ENCODE measurements at places on chromosomes 12 and 14.

- DNase-seq, result no peak
Measured at GRCh38 chr14:94382099-94382715, 6.2 kb downstream of the SERPINA1 start.

GRCh38 chr12:30438601-30439041, 257.0 kb downstream of the IPO8 start:
- DNase-seq, result no peak

GRCh38 chr14:42428996-42429395, 822.3 kb downstream of the LRFN5 start:
- DNase-seq, result no peak

DNA sequence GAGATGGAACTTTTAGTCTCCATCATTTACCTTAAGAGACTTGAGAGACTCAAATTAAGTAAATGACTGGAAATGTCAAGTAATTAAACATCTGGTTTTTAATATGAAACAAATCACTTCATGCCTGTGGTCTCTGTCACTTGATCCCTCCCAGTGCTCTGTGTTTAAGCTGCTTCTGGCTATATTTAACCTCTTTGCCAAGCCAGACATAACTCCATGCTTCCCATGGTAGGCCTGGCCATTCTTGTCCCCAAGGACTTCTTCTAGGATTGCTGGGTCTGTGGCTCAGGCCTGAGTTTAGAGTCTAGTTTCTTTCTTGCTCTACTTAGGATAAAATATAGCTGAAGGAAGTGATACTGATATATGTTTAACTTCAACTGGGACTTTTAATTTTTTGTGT, 1013.6 kb downstream of the FLRT2 start:
- no peak for DNase-seq

DNA sequence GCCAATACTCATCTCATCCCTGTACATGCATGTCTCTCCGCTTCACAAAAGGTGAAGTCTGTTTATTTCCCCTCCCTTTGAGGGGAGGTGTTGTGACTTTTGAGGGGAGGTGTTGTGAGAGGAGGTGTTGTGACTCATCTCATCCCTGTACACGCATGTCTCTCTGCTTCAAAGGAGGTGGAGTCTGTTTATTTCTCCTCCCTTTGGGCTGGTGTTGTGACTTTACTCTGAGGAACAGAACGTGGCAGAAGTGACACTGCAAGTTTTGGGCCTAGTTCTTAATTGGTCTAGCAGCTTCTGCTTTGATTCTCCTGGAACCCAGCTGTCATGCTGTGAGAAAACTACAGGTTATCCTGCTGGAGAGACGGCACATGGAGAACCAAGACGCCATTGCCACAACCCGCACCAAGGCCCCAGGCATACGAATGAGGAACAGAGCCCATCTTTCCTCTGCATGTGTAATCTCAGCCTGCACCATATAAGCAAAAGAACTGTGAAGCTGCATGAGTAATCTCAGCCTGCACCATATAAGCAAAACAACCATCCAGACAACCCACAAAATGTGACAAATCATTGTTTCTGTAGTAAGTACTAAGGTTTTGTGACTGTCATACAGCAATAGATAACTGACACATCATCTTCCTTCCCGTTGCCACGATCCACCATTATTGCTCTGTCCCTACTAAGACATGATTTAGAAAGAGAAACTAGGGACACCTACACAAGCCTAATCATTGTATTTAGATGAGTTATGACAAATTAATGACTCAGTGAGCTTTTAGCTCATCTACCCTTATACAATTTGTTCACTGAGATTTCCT, 30.0 kb downstream of the GALNT4 start:
- no peak for DNase-seq

GRCh38 chr14:58215191-58215914, 15.4 kb downstream of the ACTR10 start:
- DNase-seq, result no peak

DNA sequence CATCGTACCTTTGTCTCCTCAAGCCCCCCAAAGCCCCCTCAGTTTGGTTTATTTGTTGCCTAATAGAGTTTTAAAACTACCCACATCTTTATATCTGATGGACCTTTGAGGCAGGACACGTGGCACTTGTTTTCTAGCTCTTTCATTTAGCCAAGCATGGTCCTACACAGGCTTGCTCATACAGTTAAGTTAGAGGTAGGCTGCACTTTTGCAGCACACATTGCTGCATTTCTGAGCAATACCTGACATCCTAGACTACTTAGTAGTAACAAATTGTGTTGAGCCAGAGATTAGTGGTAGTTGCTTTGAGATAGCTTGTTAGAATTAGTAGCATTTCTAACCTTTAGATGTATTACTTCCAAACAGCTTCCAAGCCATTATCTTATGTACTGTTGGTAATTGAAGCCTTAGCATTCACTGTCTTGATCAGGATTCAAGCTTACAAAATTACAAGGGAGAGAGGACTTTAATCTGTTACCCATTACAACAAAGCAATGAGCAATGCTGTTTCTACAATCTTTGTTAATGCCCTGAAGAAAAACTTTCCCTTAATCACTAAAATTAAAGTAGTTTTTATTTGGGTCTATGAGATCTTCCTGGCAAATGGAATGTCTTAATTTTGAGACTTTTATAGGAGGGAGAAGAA, 96.6 kb downstream of the WNK1 start:
- DNase-seq, result no peak

GRCh38 chr12:115885040-115885690, 392.3 kb downstream of the MED13L start:
- DNase-seq, result no peak

DNA sequence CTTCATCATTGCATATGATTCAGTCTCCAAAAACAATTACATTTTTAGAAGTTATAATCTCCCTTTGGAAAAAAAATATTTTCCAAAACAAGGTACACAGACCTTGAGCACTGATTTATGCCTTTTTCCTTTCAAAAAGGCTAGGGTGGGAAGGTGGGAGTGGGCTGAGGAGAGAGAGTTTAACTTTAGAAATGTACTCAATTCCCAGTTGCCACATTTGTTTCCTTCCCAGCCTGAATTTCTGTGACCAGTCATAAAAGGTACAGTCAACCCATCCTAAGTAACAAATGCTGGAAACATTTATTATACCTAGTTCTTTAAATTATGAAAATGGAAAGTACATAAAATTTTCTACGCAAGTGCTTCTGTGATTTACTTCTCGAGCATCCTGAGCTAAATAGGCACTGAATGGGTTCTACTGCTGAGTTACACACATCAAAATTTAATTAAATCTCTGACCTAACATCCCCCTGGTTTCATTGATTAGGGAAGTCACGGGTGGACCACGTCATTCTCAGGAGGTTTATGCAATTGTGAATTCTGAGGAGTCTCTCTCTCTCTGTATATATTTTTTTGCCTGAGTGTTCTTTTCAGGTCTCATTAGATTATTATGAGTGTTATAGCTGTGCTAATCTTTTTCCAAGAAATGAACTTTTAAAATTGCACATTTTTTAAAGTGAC, 371.8 kb downstream of the BTG1 start:
- DNase-seq, result no peak

DNA sequence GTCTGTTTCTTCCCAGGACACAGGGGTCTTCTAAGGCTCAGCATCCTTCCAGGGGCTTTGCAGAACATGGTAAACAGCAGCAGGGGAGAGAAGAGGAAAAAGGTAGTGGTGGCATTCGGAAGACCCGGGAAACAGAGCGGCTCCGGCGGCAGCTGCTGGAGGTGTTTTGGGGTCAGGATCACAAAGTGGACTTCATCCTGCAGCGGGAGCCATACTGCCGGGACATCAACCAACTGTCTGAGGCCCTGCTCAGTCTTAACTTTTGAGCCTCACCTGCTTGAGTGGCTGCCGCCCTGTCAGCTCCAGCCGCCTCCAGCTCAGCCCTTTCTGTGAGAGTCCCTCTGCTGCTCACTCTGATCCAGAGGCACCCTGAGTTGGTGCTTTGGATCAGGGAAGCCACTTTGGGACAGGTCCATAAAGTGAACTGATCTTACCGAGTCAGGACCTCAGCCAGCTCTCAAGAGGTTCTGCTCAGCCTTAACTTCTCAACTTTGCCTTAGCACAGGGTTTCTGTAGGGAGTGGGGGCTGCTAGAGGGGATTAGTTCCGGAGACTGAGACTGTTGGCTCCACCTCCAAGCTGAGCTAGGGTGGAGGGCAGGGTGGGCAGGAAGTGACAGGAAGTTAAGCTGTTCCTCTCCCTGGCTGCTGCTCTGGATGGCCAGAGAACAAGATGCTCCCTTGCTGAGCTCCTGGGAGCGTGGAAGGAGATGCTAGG, 5.4 kb downstream of the SDR39U1 start:
- DNase-seq, result no peak

GRCh38 chr14:99047441-99048031, 224.5 kb downstream of the BCL11B start:
- no peak for DNase-seq

DNA sequence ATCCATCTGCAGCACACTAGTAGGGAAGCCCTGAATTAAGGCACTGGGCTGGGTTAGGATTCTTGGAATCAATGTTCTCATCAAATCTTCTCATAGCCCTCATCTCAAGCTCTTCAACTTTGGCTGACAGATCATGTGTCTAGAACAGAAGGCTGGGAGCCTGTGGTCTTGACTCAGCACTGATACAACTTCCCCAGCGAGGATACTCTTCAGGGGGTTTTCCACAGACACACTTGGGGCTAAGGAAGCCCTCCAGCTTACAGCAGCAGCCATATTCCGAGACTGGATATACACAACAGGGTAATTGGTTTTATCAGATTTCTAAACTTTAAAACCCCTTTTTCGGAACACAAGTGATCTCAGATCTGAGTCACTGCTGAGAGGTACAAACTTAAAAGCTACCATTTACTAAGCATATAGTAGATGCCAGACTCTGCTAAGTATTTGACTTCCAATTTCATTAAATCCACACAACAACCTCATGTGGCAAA, 3.5 kb downstream of the FMNL3 start:
- DNase-seq, result peak; percentile 56

DNA sequence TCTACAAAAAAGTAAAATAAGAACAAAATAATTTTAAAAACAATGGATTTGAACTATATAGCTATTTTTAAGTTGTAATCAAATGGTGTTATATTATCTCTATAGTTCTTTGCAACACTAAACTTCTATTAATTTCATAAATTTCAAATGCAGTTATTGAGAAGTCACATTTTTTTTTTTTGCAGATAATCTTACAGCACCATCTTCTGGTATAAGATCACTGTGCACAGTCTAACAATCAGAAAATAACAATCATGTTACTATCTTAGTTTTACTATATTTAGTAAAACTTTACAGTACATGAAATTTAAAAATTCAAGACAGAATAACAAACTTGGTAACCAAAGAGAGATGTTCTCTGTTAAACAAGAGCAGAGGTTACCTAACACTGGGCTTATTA, 40.6 kb downstream of the GXYLT1 start:
- DNase-seq, result no peak

- no peak for DNase-seq
Measured at GRCh38 chr14:23348297-23348655, 4.4 kb downstream of the SLC22A17 start.

DNA sequence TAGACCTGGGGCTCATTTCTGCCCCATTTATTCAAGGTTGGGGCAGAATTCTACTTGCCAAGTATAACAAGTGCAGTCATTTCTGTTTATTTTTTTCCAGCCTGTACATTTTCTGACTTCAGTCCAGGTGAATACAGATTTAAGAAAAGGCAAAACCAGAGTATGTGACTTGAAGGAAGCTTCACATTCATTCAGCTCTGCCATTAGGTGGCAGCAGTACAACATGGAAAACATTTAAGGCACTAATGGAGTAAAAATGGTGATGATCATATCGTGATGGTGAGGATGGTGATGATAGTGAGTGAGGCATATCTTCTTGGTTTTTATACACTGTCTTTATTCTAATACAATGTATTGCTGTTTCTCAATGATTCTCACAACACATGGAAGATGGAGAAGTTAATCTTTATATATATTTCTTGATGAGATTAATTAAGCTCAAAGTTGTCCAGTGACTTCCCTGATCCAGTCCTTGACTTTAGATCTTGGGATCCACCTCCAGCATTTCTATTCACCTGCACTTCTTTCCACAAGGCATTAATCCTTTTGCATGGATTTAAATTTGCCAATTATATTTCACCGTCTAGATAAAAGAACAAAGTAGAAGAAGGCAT, 176.7 kb upstream of the SEL1L start:
- peak; percentile 64 for DNase-seq

DNA sequence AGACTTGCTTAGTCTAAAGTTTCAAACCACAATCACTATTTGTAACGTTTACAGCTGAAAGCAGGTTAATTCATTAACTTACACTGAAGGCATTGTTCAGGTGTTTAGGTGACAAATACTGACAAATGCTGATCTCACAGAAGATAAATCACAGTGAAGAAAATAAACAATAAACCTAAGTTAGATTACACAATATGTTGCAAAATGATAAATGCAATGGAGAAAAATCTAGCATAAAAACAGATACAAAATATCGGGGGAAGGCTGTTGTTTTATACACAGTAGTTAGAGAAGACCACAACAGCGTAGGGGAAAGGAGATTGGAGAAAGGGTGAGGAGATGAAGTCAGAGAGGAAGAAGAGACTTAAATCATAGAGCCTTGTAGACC, 3.0 kb downstream of the SCAF11 start:
- no peak for DNase-seq

- peak; percentile 40 for DNase-seq
Measured at GRCh38 chr12:12645485-12645884, 33.8 kb downstream of the CREBL2 start.

DNA sequence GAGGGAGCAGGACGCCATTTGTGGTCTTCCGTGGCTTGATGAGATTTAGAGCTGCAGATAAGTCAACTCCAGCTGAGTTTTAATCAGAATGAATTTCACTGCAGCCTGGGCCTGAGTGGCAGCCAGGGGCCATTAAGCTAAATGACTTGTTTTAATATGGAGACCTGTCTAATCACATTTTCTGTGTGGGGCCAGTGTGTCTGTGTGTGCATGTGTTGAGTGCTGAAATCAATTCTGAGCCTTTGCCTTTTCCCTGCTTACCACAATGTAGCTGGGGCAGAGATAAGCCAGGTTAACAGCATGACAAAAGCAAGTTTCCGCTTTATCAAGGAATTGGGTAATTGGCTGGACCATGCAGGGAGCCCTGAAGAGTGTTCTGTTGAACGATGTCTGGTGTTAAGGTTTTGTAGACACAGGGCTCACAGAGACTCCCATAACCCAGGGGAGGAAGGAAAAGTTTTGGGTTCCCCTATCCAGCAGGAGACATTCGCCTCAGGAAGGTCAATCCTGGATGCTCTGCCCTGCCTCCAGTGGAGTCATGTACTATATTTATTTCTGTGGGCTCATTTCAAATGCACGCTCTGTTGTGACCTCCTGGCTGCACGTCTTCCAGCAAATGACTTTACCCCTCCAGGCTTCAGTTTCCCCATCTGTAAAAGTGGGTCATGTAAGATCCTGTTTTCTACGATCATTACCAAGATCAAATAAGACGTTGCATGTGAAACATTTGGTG, 24.2 kb downstream of the RPH3A start:
- no peak for DNase-seq

DNA sequence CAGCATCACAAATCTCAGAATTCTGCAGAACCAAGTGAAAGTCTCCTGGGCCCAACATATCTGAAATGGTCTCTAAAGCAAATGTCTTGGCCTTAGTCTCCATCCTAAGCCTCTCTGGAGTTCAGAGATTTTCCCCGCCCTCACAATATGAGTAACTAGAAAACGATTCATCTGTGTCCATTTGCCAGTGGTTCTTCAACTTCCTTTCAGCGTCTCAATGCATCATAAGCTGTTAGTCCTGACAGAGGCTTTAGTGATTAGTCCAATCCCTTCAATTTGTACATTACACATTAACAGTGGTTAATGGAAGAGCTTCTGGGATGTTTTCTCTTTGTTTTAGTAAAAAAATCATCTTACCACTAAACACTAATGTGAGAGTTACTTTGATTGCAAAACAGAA, 17.4 kb downstream of the NPC2 start:
- DNase-seq, result no peak

- no peak for DNase-seq
Measured at GRCh38 chr14:54713379-54713778, 146.5 kb downstream of the SAMD4A start.

GRCh38 chr12:59250766-59251165, 330.5 kb upstream of the LRIG3 start:
- no peak for DNase-seq

Measured in NB4 (cell line).